Erythroblast (primary cell): ENCODE measurements at places on chromosomes 3 and 15.
A peak's percentile ranks its signal among the peaks of the same experiment; 100 is the strongest.

DNA sequence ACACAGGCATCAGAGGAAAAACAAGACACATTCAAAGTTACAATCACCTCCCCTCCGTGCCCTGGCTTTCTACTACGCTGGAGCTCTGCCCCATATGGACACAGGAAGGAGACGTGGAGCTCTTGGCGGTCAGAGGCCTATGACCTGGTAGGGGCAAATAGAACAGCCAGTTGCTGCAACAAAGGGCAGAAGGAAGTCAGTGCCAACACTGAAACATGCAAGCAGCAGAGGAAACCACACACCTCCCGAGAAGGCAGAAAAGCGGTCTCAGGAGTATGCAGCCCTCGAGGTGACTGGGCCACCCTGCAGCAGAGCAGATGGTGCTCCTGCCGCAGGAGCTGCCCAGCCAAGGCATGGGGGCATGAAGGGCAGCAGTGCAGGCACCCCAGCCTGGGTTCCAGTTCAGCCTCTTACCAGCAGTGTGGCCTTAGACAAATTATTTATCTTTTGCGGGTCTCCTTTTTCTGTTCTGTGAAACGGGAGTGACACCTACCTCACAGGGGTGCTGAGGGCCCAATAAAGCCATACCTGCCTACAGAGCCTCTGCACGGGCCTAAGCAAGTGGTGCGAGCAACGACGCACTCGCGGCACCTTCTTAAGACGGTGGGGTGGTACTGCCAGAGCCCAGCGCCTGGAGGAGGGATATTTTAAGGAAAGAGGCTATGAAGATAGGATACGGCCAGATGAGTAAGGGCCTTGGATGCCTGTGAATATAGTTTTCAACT lies 8.6 kb downstream of the ZXDC start:
- DNase-seq, result no peak

GRCh38 chr3:194440756-194441155 lies 41.7 kb upstream of the GP5 start:
- no peak for DNase-seq

- DNase-seq, result no peak
Observed at GRCh38 chr15:31501536-31502157, 175.0 kb downstream of the KLF13 start.

- DNase-seq, result no peak
Observed at GRCh38 chr15:57406062-57406772, 29.9 kb downstream of the CGNL1 start.

DNA sequence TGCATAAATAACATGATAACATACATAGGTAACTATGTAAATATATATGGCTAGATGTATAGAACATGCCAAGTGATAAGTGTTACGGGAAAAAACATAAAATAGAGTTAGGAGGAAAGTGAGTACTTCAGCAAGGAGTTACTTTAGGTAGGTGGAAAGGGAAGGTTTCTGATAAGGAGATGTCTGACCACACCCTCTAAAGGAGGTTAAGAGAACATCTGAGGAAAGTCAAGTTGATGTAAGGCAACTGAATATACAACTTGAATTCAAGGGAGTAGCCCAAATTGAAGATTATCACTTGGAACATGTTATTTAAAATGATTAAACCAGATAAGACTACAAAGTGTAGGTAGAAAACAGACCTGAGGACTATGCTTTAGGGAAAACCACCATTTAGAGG lies 13.8 kb downstream of the PIERCE2 start:
- peak; percentile 24 for DNase-seq

GRCh38 chr3:24185738-24186384 lies 240.8 kb downstream of the NR1D2 start:
- DNase-seq, result peak; percentile 96

DNA sequence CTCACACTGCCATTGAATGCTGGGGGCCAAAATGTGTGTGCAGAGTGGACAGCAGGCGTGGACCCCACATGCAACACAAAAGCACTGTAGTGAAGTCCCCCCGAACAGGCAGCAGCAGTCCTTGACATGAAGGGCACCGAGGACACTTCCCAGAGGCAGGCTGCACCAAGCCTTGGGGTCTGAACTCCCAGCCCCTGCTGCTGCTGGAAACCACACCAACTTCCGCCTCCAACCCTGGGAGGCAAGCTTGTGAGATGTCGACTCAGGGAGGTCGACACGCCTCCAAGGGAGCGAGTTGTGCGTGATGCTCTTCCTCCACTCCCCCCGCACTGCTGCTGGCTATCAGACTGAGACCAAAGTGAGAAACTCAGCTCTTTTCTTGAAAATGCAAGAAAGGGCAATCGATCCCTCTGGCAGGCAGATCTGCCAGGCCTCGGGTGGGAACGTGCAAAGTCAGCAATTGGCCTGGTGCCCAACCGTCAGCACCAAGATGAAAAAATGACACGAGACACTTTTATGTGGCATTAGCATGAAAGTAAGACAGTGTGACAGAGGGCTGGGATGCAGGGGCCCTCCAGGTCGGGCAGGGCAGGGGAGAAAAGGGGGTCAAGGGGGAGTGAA lies 43.6 kb downstream of the WHAMM start:
- peak; percentile 88 for DNase-seq

DNA sequence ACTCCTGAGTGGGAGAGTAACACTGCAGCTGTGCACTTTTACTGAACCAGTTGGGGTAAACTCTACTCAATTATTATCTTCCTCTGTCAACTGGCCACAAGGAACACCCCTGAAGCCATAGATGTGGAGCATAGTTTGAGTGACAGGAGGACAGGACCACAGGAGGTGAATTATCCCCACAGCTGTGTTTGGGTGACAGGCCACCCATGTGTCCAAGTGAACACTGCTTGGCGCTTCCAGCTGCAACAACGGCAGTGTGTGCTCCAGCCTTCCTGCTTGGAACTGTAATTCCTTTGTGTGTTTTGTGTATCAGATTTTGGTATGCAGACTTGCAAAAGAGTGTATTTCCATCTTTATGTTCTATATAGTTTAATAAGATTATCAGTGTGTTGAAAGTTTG lies 20.2 kb upstream of the TSPAN3 start:
- no peak for DNase-seq

- DNase-seq, result peak; percentile 62
Observed at GRCh38 chr3:196969134-196969659, 564 bp upstream of the PIGZ start.

DNA sequence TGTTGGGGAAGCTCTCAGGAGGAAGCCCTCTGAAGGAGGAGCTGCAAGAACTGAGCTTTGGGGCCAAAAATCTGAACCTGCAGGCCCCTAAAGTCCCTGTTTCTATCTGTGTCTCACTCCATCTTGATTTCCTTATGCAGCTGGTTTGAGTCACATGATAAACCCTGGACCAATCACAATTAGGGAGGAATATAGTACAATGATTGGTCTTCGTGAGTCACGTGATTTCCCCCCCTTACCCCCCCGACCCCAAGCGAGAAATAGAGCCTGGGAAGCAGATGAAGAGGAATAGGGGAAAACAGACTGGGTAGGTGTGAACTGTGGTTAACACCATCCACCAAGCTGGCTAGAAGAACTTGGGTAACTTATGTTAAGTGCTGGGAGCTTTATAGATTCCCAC lies 12.9 kb downstream of the CRABP1 start:
- peak; percentile 32 for DNase-seq

DNA sequence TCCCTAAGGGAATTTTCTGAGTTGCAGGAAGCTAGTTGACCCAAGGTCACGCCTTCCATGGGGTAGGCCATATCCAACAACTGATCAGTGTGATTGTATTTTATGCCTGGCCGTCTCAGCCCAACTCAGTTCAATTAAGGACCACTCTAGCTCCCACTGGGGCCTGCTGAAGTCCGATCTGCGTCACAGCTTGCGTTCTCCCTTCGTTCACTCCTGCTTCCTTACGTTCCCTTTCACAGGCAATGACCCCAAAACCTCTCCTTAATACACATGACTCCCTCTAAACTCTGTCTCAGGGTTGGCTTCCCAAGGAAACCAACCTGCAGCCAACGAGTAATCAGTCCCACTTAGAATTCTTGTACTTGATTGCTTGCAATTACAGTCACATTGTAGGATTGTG lies 428.0 kb downstream of the RBMS3 start:
- no peak for DNase-seq

- DNase-seq, result peak; percentile 24
Observed at GRCh38 chr15:94234300-94234699, 2.9 kb downstream of the MCTP2 start.

GRCh38 chr3:166029507-166029906 lies 192.3 kb upstream of the BCHE start:
- no peak for DNase-seq

DNA sequence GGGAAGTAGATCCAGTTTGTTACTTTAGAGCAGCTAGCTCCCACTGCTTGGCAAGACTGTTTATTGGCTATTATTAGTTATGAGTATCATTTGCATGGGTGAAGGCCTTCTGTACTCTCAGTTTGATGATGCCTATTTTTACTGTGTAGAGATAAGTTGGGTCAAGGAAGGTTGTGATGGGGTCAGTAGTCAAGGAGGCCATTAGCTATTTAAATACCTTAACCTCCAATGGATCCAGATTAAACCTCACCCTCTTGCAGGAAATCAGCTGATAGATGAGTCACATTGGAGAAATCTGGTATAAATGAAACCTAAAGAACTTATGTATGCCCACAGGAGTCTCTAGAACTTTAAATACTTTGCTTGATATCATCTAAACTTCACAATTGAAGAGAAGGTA lies 45.0 kb downstream of the THBS1 start:
- DNase-seq, result no peak

DNA sequence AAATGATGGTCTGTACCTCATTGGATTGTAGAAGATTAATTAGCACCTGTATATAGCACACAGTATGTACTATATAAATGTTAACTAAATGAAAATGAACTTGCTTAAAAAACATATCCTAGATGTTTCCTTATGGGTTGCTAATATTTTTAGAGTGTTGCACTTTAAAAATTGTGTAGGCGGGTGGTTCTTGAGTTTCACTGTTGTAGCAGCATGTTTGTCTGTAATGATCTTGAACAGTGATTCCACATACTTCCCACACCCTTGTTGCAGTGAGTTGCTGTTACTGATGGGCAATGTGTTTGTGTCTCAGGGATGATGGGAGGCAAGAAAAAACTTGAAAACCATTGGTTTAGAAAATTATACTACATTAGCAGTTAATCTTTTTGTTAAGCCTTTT lies 22.0 kb downstream of the USP3 start:
- DNase-seq, result no peak

DNA sequence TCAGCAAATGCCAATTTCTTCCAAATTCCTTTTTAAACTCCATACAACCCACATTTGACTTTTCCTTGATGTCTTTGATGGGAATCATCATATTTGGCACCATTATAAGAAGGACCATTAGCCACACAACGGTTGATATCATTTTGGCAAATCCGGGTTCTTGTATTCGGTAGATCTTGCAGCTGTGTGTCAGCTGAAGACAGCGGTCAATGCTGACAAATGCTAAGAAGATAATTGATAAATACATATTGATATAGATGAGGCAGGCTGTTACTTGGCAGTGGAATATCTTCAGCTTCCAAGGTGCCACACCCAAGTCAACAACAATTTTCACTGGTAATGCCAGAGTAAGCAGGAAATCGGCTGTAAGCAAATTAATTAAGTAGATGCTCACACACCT lies 4.2 kb downstream of the GPR171 start:
- no peak for DNase-seq

DNA sequence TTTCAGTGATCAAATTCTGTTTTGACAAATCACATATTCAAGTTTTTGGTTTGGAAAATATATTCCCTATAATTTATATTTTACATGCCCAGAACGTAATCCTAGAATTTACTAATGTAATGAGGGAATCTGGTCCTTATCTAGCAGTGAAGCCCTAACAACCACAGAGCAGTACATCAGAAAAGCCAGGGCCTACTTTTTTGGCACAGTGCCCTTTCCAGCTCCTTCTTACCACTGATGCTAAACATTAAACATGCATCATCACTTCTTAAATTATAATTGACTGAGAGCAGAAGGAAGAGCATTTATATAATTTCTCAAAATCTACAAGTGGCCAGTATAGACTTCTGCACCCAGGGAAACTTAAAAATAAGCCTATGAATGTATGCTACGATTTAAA lies 66.7 kb downstream of the FBXL22 start:
- DNase-seq, result peak; percentile 8

- no peak for DNase-seq
Observed at GRCh38 chr3:148600902-148601765, 96.6 kb upstream of the AGTR1 start.

GRCh38 chr15:89406940-89407607 lies 72.5 kb upstream of the POLG start:
- DNase-seq, result no peak

DNA sequence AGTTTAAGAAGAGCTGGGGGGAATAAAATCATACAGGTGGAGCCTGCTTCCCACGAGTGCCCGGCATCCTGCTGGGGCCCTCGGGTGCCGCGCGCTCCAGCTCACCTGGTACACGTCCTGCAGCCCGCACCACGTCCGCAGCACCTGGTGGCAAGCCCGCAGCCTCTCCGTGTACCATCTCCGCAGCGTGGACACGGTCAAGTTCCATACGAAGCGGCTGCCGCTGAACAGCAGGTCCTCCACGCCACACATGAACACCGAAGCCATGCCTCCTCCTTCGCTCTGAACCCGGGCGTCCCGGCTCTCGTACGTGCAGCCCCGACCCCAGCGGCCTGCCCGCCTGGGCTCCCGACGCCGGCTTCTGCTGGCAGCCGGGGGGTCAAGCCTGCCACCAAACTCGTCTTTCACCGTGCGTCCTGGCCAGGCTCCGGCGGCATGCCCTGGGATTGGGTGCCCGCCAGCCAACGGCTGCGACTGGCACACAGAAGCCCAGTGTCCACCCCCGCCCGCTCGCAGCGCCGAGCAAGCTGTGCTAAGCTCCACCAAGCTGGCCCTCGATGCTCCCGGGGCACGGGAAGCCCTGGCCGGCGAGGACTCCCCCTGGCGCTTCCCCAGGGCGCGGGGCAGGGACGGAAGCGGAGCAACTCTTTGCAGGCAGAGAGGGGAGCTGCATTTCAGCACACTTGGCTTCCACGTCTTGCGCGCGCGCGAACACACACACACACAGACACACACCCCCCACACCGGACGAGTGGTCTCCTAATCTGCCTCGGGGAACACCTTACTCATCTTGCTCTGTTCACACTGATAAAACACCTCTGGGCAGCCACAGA lies at the start of gene FRMD4B:
Gene FRMD4B, minus strand, starts transcription at position 366 of the 833 bp plus-strand sequence. Its CDS starts 99 bp downstream, at position 267.
- DNase-seq, result peak; percentile 3

GRCh38 chr3:163273694-163274093 lies 1777.1 kb downstream of the OTOL1 start:
- no peak for DNase-seq

DNA sequence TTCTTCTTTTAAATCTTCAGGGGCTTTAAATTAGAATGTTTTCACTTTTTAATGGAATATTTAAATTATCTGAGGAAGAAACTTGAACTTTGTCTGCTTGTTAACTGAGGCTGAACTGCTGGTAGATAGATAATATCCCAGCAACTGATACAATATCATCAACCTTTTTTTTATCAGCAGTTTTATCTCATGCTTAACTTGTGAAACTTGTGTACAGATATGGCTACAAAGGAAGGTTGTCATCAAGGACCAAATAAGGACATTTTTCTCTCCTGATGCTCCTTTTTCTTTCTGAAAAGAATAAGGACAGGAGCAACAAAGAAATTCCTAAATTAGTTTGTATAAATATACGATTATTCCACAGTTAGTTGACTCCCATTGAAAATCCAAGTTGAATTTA lies 66.4 kb upstream of the KBTBD8 start:
- no peak for DNase-seq

DNA sequence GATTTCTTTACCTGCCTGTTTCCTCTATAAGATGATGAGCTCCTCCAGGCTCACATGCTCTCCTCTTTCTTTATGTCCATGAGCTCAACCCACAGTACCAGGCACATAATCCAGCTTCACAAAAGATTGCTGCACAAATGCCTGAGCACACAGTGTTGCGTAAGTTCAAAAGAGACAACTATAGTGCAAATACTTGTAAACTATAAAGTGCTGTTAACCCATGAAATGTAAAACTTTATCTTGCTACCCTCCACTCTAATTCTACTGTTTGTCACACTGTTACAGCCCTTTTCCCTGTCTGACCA lies 101.0 kb upstream of the LPP start:
- DNase-seq, result no peak
